Right cardiac atrium (tissue), 5 donors: ENCODE measurements at places on chromosomes 11 and 22. TPM values are rescaled to one million over a fixed set of nuclear protein-coding genes. Genes with fewer than 3 reads are reported as not detected.

The TBX1 gene
- total RNA-seq: 0.60 TPM

DNA sequence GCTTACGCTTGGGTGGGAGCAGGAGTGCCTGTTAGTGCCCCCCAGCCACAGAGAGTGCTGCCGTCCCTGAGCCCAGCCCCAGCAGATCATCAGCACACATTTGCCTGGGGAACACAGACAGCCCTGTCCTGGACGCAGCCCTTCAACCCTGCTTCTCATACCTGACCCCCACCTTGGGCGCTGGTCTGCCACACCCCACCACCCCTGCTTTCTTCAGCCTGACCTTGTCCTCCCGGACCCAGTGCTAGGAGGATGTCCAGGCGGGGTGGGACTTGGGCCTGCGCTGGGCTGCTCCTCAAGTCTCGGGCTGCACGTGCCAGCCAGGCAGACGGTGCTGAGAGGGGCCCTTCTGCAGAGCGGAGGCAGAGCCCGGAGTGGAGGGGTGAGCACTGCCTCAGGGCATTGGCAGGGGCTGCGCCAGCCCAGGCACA, 119.2 kb downstream of the KCNQ1OT1 start:
- peak; percentile 5 for DNase-seq

DNA sequence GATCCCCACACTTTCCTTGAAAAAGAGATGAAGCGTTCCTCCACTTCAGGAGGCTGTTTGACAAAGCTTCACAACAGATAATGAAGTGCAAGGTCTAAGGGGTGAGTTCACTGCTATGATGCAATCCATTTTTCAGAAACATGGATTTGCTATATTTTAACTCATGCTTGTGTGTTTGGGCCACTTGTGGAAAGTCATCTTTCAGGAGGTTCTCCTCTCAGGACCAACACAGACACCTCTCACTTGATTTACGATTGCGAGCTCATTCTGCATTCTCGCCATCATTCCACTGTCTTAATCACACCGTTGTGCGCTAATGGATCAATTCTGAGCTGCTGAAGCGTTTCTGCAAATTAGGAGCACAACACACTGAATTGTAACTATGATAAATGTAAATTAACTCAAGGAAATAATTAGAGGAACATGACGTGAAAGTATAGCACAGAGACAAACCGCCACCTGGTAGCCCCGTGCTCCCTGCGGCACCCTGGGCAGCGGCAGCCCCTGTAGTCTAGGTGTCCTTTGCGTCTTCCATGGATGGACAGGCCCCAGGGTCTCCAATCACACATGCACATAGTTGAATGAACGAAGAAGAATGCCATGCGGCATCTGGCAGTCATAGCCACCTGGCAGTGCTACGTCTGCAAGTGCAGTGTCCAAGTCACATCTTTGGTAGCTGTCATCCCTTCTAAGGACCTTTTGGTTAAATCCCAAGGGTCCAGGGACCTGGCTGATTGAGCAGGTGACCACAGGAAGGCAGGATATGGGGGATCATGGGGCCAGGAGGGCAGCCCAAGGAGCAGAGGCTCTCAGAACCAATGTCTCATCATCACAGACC, 28.1 kb upstream of the RTL6 start:
- DNase-seq: no peak

GRCh38 chr11:64804346-64805210, 1.6 kb upstream of the MAP4K2 start:
- peak; percentile 64 for DNase-seq

DNA sequence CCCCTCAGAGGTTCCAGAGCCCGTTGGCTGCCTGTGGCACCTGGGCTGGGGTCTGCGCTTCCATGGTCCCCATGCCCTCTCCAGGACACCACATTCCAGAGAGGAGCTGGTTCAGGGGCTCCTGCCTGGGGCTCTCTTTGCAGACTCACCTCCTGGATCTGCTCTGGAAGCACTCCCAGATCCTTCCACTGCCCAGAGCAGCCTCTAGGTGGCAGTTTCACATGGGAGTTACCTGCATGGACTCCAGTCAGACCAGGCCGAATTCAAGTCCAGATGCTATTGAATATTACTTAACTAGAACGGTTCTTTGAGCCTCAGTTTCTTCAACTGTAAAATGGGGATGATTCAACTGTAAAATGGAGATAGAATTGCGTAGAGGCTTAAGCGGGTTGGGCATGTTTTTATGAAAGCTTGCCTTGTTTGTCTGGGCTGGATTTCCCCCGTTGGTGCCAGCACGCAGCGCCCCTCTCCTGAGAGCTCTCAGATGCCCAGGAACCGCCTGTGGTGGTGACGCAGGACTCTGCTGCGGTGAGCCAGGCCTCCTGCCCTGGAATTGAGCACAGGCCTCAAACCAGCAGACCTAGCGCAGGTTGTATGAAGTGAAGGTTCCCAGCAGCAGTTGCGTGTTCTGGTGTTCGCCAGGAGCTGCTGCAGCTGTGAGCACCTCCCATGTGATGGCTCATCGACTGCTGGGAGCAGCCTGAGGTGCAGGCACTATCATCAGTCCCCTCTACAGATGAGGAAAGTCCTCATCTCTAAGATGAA, 44.2 kb downstream of the LMO1 start:
- DNase-seq: no peak

- DNase-seq: no peak
Measured at GRCh38 chr11:34349882-34350281, 7.9 kb downstream of the ABTB2 start.

DNA sequence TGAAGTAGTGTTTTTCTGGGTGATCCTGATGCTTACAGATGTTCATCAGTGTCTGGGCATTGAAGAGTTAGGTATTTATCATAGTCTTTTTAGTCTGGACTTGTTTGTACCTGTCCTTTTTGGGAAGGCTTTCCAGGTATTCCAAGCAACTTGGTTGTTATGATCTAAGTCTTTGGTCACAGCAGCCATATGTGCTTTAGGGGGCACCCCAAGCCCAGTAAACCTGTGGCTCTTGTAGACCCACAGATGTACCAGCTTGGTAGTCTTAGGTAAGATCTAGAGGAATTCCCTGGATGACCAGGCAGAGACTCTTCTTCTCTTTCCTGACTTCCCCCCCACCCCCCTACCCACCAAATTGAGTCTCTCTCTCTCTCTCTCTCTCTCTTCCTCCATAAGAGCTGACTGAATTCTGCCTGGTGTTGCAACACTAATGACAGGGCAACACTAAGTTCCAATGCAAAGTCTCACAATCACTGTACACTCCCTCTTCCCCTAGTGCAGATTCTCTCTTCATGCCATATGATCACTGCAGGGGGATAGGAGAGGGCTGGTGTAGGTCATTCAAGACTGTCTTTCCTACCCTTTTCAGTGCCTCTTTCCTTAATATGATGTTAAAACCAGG, 24.5 kb upstream of the MMP8 start:
- no peak for DNase-seq
